Stimulated activated CD8-positive, alpha-beta memory T cell treated with anti-CD3 and anti-CD28 coated beads, Interleukin-15, amount 100 ng/mL, for 24 hours (primary cell): ENCODE measurements at places on chromosomes 1 and 21.

DNA sequence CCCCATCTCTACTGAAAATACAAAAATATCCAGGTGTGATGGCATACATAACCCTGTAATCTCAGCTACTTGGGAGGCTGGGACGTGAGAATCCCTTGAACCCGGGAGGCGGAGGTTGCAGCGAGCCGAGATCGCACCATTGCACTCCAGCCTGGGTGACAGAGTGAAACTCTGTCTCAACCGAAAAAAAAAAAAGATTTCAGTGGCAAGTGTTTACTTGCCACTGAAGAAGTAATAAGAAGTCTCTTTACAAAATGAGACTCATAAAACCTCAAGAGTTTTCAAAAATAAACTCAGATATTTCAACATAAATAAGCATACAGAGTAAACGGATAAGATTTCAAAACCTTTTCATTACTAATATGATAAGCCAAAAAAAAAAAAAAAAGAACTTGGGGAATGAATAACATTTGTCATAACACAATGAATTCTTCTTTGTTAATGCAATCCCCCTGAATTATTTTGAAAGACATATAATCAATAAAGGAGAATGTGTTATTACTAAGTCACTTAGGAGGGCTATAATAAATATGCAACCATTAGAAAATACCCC is 34.2 kb upstream of the EXO1 start:
- no peak for DNase-seq

DNA sequence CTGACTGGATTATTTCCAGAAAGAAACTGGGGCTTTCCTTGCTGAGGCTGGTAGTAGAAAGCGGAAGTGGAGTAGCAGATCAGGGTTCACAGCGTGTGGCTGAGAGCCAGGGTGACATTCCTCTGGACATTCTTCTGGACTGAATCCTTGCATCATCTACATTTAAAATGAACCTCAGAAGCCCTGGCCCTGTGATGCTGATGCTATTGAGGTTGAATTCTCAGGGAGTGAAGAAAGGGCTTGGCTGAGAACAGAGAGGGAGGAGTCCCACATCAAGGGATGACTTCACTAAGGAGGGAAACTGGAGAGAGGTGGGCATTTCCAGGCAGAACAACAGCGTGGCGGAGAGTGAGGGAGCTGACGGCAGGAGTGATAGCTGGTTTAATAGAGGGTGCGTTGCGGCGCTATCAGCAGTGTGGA is 102.3 kb upstream of the LMO4 start:
- no peak for DNase-seq

DNA sequence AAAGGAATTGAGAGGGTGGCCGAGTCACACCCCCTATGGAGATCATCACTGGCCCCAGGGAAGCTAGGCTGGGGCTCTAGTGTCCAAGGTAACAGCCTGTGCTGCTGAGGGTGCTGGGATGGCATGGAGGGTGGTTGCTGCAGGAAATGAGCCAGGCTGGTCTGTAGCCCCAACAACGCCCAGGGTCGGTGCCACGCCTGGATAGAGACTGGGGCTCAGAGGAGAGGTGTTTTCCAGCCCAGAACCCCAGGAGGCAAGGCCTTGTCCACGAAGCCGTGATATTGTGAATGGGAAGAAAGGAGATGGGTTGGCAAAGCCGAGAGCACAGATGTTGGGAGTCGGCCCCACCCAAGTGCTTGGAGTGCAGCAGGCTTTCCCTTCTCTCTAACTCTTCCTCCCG is 68.9 kb upstream of the ACTRT2 start:
- no peak for DNase-seq

GRCh38 chr1:57848406-57848805 is 424.5 kb upstream of the DAB1 start:
- DNase-seq = no peak

DNA sequence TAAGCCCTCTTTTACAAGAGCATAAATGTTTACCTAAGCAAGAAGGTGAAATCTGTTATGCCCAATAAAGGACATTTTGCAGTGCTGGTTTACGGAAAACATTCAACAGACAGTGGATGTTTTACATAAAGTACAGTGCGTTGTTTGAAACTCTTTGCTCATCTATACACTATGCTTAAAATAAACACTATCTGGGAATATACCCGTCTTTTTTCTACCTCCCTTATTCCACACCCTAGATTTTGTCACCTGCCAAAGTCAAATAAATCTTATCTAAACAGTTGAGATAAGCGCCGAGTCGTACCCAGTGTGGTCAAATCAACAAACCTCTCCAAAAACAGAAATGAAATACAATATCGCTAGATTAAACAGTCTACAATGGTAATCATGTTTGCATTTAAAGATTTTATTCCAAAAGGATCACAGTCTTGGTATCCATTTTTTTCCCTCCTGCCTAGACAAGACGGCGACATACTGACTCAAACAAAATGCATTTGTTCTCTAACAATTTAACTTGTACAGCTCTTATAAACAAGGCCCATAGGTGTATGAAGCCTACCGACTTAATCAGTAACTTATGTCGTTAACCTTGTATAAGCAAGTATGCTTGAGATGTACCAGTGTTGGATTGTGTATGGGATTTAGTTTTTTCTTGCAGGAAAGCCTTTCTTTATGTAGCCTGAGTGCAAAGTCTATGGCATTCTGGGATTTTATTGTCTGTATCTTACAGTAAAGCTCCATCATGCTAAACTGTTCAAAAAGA is 189.1 kb downstream of the FMN2 start:
- no peak for DNase-seq

- no peak for DNase-seq
Observed at GRCh38 chr1:100657876-100658715, 61.4 kb upstream of the VCAM1 start.
